ENCODE measurements at places on chromosomes 7 and 10. TPM values are rescaled to one million over a fixed set of nuclear protein-coding genes. Genes with fewer than 3 reads are reported as not detected.

Gene ASNS
- total RNA-seq = 216 TPM

Gene CYP3A7
- total RNA-seq = not detected

Gene CHST12
- total RNA-seq = 31.5 TPM

Gene PDE6C
- total RNA-seq = not detected

Gene AMZ1
- 9.6 TPM for total RNA-seq

Gene CDK1
- 9.0 TPM for total RNA-seq

Gene EN2
- 0.15 TPM for total RNA-seq

Gene CNPY1
- not detected for total RNA-seq

Gene AASS
- 6.7 TPM for total RNA-seq

Gene CXCL12
- total RNA-seq = 65.5 TPM

Gene PYROXD2
- total RNA-seq = 9.4 TPM

Gene PARD3
- 26.5 TPM for total RNA-seq

Gene ACBD7
- total RNA-seq = 0.51 TPM

Gene OR2A42
- 0.12 TPM for total RNA-seq

Gene C10orf62
- not detected for total RNA-seq

Gene JCAD
- total RNA-seq = 19.4 TPM

Gene IQUB
- 0.36 TPM for total RNA-seq

Gene HOGA1
- total RNA-seq = not detected

Gene EVX1
- not detected for total RNA-seq

Gene GUSB
- 27.3 TPM for total RNA-seq

Gene TAS2R3
- not detected for total RNA-seq

Gene ARL4A
- total RNA-seq = 14.9 TPM

Gene AKR1C2
- total RNA-seq = 0.26 TPM

Gene HELLS
- total RNA-seq = 11.7 TPM

Gene FAM25C
- not detected for total RNA-seq

Gene BAG3
- 62.0 TPM for total RNA-seq

Gene BTBD16
- total RNA-seq = 0.29 TPM

Gene SCRN1
- 129 TPM for total RNA-seq

Gene ACTL6B
- total RNA-seq = not detected

Gene ZNF716
- not detected for total RNA-seq

Gene CPA2
- not detected for total RNA-seq

Gene BMPER
- total RNA-seq = 0.63 TPM

Gene PRR15
- total RNA-seq = 6.3 TPM

Gene LBX1
- not detected for total RNA-seq

Gene AGR2
- not detected for total RNA-seq
